ENCODE measurements at places on chromosomes 3 and 15.

- no peak for DNase-seq
Observed at GRCh38 chr15:73997986-73998385, 3.5 kb downstream of the PML start.

DNA sequence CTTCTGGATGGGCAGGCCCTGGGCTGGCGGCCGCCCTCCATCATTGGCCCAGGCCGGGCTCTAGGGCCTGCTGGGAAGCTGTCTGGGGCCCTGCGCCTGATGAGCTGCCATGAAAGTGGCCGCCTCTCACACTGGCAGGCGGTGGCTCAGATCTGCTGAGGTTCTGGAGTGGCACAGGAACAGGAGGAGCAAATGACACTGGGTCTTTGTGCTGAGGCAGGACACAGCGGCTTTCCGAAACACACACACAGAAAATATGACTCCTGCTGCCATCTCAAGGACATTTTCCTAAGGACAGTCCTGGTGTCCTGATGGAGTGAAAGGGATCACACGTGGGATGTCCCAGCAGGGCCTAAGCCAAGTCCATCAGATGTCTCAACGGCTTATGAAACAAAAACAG is 103.5 kb downstream of the NUP210 start:
- no peak for DNase-seq

DNA sequence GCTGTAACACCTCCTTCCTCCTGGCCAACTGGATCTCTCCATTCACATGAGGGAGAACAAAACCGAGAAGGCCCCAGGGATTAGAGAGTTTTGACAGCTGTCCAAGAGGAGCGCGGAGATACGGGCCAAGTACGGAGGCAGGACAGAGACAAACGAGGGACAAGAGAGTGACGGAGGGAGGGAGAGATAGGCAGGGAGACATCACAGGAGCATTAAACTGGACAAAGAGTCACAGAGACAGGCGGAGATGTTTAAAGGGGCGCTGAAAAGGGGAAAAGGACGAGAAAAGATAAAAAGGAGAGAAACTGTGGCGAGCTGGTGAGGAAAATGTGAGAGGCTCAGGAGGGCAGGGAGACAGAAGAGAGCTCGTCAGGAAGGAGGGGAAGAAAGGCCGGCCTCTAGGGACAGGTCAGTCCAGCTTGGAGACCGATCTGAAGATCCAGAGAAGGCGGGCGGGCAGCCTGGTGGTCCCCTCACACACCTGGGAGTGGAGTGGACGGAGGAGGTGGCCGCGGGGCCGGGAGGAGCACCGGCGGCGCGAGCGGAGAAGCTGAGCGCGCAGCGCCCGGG is 40.5 kb upstream of the ROPN1 start:
- no peak for DNase-seq

GRCh38 chr3:188590557-188590956 is 436.6 kb downstream of the LPP start:
- DNase-seq: no peak

DNA sequence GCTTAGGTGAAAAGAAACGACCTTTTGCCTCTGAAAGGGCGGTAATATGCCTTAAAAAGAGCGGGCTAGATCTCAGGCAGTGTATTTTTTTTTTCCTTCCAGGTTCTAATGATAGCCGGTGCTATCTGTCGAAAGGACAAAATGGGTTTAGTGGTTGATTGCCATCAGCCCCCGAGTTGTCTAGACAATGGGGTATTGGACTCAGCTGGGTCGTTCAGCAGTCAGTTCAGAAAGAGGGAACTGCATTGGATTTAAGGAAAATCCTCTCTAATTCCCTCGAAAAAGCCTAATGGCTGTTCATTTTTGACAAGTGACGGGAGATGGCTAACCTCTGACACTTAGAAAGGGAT is 728 bp downstream of the EIF2B5 start:
- no peak for DNase-seq

DNA sequence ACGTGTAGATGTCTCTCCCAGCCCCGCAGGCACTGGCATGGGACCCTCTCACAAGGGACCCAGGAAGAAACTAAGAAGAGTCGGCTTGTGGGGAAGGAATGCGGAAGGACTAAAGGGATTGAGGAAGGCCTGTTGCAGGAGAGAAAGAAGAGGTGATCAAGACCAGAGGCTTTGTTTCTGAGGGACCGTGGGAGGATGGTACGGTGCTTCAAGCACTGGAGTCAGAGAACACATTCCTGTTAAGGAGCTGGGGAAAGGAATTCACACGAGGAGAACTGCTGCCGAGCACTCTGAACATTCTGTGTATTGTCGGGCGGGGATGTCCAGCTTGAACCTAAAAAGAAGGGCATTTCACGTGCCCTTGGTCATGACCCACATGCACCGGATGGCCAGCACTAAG is 91.4 kb downstream of the TAMM41 start:
- DNase-seq: no peak

DNA sequence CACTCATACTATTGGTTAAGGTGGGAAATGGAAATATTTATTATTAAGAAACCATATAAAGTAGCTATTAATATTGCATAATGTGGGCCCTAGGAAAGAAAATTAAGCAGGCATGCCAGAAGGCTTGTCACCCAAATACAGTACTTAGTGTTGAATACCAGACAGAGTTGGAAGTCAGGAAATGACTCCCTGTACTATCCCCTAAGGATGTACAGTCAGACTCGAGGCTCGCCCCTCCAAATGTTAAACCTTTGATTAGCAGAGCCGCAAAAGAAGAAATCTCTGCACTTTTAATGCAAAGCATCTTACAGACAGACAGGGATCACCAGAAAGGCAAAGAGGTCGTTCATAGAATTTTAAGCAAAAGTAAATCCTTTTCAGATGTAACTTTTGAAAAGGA is 11.3 kb upstream of the RBSN start:
- no peak for DNase-seq

DNA sequence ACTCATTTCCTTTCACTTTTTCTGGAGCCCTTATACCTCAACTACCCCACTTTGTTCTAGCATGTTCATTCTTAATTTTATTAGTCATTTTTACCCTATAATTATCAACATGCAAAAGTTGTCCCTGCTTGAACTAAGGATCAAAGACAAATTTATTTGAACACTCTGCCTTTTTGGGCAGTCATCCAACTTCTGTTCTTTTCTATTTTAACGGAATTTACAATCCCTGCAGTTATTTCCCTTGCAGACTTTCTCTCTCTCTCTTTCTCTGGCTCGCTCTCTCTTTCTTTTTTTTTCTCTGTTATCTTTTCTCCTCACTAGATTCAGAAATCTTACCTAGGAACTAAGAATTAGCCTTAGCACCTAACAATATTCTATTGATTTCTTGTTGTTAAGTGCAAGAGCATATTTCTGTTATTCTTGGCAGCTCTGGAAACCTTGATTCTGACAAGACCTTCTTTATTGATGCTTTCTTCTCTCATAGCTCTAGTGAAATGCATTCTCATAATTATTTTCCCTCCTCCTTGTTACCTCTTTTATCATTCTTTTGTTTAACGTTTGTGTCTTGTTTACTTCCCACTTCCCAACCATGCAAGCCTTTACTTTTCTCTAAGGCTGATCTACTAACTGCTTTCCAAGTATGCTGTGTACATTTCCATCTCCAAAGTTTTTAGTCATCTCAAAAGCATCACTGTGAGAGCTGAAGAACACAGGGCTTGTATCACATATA is 951.6 kb downstream of the DIPK2A start:
- DNase-seq: no peak

DNA sequence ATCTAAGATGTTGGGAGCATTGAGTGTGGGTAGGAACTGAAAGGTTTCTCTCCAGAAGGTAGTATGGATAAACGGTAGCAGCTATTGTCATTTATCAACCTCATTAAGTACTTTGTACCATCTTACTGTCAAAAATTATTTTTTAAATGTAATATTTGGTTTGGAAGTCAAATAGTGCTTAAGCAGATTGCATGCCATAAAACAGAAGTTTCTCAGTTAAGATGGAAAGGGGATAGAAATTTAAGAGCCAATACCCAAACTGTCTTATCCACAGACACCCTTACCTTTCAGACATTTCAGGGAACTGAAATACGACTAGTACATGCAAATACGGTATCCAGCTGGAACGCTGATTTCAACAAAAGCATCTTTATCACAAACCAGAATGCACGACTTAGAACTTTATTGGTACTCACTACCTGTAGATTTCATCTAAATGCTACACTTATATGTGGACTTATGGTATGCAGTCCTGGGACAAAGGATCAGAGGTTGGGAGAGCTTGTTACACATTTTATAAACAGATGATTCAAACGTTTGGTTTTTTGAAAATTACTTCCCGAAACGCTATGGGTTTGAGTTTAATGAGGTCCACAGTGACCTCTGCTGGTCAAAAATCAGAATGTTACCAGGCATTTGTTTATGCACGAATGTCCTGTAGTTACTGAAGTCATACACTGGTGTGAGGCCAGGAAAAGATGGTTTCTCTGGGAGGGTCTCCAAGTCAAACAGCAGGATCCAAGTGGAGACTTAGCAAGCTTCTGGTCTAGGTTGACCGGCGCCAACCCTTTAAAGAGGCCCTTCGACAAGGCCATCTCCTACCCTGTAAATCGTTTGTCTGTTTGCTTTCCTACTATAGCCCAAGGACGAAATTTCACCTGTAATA is 45.7 kb upstream of the DUT start:
- no peak for DNase-seq

DNA sequence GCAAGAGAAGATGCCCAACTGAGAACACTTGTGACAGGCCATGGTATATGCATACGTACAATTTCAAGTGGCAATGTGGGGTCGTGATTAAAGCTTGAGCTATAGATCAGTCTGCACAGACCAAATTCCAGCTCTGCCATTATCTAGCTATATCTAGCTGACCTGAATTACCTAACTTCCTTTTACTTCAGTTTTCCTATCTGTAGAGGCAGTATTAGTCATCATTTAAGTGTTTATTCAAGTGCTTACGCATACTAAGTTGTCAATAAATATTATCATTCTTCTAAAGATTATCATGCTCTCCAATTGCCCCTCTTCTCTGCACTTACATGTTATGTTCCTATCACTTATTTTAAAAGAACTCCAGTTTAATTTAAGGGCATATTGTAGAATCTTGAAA is 87.9 kb downstream of the ARPP21 start:
- no peak for DNase-seq

GRCh38 chr3:32780071-32780734 is 37.6 kb upstream of the TRIM71 start:
- no peak for DNase-seq

GRCh38 chr3:48475188-48475587 is 28.7 kb downstream of the ATRIP start:
- no peak for DNase-seq

- no peak for DNase-seq
Observed at GRCh38 chr3:193354423-193354822, 24.1 kb downstream of the ATP13A5 start.

All from stimulated activated CD8-positive, alpha-beta memory T cell treated with anti-CD3 and anti-CD28 coated beads, Interleukin-7, amount 100 ng/mL, for 24 hours (primary cell).